ENCODE measurements at places on chromosomes 2 and 18.

- no peak for DNase-seq
Observed at GRCh38 chr2:212727751-212728150, 189.1 kb upstream of the ERBB4 start.

DNA sequence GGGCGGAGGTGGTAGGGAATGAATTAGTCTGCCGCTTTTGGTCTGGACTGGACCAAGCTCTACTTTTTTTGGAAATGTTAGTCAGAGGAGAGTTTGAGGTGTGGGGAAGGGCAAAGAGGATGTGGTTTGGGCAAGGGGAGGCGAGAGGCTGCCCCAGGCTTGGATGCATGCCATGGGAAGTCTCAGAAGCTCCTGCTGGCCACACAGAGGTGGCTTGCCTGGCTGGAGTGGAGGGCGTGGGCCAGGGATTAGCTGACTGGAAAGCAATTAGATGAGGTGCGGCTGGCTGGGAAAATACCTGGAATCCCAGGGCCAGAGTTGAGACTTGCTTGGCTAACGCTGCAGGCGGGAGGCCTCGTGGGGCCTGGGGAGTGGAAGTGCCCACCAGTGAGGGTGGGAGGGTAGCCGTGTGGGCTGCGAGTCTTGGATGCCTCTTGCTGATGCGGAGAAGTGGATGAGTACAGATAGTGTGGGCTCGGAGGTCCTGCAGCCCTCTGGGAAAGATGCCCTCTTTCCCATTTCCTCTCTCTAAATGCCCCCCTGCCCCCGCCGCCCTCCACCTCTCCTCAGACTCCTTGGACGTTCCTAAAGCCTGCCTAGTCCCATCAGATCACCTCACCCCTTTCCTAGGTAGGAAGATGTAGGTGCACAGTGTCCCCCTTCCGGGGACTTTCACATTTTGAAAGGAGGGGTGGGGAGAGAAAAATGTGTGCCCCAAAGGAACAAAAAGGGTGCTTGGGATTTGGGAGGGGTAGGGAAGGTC is 117.6 kb downstream of the SMAD7 start:
- no peak for DNase-seq

DNA sequence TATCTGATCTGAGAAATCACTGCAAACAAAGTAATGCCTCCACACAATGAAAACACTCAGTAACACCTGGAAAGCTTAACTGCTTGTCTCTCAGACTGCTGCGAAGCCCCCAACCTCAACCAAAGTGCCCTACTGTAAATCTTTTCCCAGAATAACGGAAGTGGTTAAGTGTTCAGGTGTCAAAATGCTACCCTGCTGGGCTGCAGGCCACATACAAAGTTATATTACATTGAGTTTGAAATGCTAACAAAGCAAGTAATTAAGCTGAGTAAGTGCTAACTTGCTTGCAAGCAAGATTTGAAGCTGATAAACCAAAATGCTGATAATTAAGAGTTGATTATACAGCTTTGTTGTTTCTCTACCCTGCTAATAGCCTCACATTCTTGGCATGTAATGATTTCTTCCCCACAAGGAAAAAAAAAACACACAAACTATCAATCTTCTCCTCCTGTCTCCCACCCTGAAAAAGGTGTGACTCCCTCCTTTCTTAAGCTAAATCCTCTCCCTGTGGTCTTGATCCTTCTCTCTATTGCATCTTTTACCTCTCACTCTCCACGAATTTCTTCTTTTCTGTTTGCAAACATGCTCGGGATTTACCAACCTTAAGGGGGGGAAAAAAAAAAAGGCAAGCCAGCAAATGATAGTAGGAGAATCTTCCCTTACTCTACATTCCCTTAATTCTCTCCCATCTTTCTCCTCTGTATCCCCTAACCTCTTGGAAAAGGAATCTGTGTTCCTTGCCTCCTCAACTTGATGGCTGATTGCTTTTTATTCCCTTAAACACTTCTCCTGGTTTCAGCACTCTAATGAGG is 266.8 kb upstream of the SIX3 start:
- DNase-seq: no peak

DNA sequence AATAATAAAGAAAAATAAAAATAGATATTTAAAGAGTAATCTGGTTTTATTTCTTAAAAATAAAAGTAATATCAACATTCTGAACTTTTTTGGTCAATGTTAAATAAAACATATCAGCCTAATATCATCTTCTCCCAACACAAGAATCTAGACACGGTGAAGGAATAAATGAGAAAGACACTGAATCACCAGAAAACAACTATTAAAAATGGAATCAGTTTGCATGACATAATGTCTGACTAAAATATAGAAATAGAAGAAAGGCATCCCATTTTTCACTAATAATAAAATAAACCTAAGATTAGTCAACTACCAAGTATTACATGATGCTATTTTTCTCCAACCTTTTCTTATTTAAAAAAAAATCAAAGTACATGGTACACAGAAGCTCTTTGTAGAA is 30.8 kb upstream of the TNFAIP6 start:
- no peak for DNase-seq

GRCh38 chr2:199744724-199745123 is 106.3 kb downstream of the FTCDNL1 start:
- no peak for DNase-seq

GRCh38 chr2:229425598-229425997 is 154.5 kb upstream of the PID1 start:
- no peak for DNase-seq

DNA sequence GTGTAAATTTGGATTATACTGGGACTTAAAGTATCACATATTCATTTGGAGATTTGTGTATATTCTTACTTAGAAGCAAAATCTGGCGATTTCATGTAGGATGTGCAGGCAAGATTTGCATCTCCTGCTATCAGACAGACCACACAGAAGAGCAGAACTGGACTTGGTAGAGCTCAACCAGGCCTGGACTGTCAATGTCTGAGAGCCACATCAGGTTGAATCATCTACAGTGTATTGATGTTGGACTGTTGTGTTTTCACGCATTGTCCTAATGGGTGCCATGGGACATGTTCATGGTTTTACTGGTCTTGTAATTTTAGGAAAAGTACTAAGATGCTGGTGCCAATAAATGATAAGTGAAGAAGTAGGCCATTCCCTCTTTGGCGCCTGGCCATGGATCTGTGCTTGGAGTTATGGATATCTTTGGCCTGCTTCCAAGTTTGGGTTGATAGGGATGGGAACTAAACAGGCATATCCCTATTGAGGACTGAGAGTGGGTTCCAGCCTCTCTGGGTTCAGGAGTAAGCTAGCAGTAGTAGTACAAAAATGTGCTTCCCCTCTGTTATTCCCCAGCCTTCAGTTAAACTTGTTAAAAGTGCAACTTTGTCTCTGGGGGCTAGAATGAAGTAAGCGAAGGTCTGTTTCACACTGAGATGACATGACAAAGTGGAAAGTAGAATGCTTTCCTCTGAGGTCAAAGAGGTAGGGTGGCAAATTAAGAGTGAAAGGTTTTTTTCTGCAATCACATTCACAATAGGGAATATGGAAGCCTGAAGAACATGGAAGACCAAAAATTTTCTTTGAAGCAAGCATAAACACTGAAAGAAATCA is 49.2 kb upstream of the NEMP2 start:
- no peak for DNase-seq

- DNase-seq: no peak
Observed at GRCh38 chr2:137467246-137467862, 496.9 kb upstream of the HNMT start.

- DNase-seq: no peak
Observed at GRCh38 chr18:3180325-3180724, 39.4 kb downstream of the MYOM1 start.

GRCh38 chr2:45745231-45745630 is 93.8 kb downstream of the PRKCE start:
- no peak for DNase-seq

DNA sequence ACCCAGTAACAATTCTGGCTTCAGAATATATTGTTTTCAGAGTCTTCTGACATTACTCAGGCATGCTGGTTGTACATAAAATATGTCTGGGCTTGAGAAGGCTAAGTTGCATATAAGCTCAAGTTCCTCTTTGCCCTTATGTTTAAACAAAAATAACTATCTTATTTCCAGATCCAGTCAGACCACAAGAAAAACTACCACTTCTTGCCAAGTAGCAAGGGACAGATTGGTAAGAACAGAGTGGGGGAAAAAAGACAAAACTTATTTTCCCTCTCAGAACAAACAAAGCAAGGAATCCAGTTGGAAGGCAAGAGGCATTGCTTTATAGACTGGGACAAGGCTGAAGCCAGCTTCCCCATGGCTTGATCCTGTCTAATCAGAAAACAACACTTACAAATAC is 1036.7 kb upstream of the CELF4 start:
- no peak for DNase-seq

- no peak for DNase-seq
Observed at GRCh38 chr18:58756148-58756547, 84.9 kb downstream of the MALT1 start.

DNA sequence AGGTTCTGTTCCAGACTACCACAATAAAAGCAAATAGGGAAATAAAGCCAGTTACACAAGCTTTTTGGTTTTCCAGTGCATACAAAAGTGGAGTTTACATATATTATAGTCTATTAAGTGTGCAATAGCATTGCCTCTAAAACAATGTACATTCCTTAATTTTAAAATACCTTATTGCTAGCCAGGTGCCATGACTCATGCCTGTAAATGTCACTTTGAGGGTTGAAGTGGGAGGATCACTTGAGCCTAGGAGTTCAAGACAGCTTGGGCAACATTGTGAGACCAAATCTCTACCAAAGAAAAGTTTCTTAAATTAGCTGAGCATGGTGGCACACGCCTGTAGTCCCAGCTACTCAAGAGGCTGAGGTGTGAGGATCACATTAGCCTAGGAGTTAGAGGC is 52.9 kb upstream of the IMP4 start:
- no peak for DNase-seq

DNA sequence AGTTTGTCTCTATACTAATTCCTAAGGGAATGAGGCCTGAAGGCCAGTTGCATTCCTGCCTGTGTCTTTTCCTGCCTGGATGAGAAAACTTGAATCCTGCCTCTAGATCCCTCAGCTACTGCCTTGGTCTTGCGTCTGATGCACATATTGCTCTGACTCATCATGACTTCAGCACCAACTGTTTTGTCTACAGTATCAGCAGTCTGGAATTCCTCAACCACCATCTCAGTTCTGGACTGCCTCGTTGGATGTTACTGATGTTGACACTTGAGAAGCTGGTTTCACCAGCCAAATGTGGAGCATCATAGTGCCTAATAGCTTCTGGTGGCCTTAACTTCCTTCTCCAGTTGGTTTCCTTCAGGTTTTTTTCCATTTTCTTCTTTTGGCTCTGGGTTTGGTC is 211.0 kb downstream of the CTNNA2 start:
- DNase-seq: no peak

DNA sequence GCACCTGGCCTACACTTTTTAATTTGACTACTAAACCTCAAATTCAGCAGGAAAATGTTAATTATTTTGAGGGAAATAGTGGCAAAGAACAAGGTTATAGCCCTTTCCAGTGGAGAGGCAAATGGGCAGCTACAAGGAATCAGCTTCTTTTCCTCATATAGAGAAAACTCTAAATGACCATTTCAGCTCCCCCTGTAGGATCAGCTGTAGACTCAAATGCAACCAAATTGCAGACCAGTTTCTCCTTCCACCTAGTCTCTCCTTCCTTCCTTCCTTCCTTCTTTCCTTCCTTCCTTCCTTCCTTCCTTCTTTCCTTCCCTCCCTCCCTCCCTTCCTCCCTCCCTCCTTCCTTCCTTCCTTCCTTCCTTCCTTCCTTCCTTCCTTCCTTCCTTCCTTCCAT is 158.2 kb downstream of the ZEB2 start:
- no peak for DNase-seq

DNA sequence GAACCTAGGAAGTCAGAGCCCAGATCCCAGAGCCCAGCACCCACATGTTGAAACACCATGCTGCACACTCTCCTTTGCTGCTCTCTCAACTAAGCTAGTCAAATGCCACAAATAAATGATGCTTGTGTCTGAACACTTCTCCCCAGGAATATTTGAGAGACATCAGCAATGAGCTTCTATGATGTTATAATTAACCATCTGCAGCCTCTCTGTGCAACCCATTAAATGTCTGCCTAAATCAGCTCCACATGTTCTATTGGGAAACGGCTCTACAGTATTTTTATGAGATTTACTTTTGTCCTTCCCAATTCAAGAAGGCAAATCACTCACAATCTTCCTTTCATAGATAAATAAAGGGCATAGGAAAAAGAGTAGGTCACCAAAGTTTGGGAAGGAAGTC is 266.8 kb upstream of the PARD3B start:
- no peak for DNase-seq

DNA sequence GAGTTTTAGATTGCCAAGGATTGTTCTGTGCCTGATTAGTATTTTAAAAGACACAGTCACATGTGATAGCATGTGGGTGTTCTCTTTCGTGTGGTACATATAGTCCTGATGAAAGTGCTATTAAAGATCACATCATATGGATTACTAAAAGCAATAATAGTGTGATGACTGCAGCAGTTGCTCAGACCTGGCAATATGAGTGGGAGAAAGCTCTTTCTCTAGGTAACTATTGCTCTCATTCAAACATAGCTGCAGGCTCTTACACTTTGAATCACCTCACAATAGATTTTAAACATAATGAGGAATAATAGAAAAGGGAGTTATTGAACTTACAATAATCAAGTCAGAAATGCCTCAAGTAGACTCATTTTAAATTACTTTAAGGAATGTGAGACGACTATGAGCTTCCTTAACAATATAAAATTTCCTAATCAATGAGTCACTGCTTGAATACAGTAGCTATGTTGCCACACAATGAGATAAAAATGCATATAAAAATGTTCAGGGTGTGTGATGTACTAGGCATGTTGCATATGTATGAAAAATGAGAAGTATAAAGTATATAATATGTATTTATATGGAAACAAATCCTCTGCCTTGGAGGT is 452.1 kb downstream of the TMX3 start:
- DNase-seq: no peak

GRCh38 chr2:214492152-214492551 is 81.3 kb downstream of the VWC2L start:
- no peak for DNase-seq

- no peak for DNase-seq
Observed at GRCh38 chr2:112472547-112473263, 9.3 kb upstream of the TTL start.

DNA sequence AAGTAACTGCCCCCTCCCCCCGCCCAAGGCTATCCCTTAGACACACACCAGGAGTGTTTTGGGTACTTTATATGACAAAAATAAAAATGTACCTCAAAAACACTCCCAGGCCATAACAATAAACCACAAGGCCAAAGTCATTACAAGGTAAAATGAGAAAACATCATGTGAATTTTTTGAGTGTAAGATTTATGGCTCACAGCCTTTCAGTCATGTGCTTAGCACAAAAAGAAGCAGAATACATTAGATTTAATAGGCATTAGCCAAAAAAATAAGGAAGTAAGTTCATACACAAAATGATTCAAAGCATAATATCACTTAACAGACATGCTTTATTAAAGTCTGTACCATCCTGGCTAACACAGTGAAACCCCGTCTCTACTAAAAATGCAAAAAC is 103.7 kb downstream of the CACNB4 start:
- DNase-seq: no peak

DNA sequence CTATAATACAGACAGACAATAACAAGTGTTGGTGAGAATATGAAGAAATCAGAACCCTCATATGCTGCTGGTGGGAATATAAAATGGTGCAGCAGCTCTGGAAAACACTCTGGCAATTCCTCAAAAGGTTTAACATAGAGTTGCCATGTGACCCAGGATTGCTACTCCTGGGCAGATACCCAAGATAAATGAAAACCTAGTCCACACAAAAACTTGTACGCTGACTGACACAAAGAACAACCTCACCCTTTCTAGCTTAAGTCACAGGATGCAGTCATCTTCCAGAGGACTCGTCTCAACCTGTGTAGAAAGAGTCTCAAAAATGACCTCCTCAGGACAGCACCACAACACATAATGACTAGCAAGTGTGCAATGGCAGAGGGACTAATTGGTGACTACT is 71.6 kb upstream of the ACAA2 start:
- no peak for DNase-seq
